ENCODE measurements at places on chromosomes 4 and X. TPM values are rescaled to one million over a fixed set of nuclear protein-coding genes. Genes with fewer than 3 reads are reported as not detected.
A peak's percentile ranks its signal among the peaks of the same experiment; 100 is the strongest.

ZNF141 gene
- total RNA-seq: 7.2 TPM

GRCh38 chr4:117610706-117611308 is 423.5 kb upstream of the NDST3 start:
- peak; percentile 50 for DNase-seq

GRCh38 chr4:113524505-113525186 is 236.9 kb downstream of the CAMK2D start:
- no peak for DNase-seq

GRCh38 chrX:96615448-96615847 is 69.2 kb upstream of the DIAPH2 start:
- DNase-seq: no peak

GRCh38 chr4:188002751-188003150 is 7.2 kb downstream of the ZFP42 start:
- DNase-seq: peak; percentile 94

DNA sequence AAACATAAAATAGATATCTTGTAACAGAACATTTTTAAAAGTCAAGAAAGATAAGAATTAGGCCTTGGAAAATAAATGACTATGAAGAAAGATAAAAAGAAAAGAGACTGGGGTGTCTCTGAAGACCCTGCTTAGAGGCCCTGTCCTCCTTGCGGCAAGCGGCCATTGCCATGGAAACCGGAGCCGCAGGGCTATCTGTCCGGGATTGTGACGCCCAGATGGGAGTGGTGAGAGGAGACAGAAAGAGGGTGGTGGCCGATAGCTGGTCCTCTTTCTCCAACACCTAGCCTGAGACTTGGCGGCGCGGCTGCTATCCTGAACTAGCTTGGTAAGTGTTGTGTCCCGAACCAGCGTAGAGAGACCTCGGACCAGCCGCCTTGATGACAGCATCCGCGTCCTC is at the start of gene DUSP21:
Gene DUSP21, plus strand, starts transcription at position 269 of the 400 bp plus-strand sequence. Its CDS starts 112 bp downstream, at position 381.
- no peak for DNase-seq

DNA sequence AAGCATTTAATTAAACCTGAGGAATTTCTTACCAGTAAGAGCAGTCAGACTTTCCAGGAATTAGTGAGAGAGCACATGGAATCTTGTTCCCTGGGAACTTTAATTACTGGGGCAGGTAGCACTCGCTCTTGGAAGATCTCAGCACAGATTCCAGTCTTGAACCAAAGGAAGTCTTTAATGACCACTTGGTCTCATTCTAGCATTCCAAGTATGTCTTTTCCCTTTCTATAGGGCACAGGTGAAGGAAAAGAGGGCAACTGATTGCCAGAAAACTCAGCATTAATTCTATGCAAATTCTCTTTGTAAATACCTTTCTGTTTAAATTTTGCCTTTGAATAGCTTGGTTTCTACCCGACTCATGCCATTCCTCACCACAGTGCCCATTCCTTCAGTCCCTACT is 236.6 kb downstream of the LDB2 start:
- DNase-seq: no peak

Data from foreskin keratinocyte (primary cell).